ENCODE measurements at places on chromosomes 3 and 15.

GRCh38 chr15:72070817-72071447, 47.0 kb downstream of the MYO9A start:
- DNase-seq: no peak

DNA sequence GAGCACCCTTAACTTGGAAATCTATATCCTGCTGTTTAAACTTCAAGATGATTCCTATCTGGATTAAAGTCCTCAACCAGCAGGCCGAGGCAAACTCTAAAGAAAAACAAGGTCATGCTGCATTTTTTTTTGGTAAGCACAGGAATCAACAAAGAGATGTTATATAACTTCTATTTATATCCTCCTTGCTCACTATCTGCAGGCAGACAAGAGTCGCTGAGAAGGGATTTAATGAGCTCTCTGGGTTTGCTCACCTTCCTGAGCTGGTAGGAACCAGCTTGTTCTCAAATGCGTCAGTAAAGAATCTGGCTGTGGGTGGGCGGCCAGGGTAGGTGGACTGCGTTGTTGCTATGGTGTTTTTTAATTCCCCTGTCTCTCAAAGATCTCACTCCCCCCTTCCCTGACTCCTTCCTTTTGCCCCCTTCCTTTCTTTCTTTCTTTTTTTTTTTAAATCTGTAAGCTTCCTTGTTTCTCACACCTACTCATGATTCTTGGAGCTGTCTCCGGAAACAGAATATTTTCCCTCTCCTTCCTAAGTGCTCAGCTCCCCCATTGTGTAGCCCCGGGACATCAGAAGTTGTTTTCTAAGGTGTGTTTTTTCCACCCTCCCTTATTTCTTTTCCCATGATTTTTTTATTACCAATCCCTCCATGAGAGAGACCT, 228.8 kb upstream of the BHLHE40 start:
- DNase-seq: no peak

DNA sequence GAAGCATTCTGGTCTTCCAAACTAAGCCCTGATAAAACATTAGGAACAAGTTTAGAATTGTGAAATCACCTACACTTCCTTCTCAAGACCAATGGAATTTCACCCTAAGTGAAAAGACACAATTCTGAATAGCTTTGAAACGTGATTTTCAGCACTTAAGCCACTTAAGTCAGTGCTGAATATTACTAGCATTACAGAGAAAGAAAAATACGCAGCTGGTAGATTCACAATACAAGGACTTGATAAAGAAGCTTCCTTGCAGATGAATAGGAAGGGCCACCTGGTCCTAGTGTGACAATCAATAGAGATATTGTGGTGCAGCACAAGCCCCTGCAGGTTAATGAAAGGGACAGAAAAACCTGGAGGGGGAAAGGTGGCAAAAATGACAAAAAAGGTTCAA, 353.1 kb upstream of the ALCAM start:
- DNase-seq: no peak

DNA sequence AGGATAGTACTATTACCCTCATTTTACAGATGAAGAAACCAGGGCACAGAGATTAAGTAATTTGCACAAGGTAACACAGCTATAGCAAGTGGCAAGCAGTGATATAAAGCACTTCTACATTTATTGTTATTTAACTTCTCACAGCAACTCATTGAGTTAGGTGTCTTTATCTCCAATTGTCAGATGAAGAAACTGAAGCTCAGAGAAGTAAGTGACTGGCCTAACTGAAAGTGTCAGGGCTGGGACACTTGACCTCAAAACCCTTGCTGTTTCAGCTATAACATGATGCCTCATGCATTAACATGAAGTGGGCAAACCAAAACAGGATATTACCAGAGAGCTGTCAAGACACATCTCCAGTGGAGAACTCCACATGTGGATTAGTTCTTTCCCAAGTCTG, 65.8 kb upstream of the LEKR1 start:
- no peak for DNase-seq

- DNase-seq: peak; percentile 12
These were observed 58.2 kb downstream of the FGD5 start for GRCh38 chr3:14876921-14877333.

- DNase-seq: no peak
These were observed 407.3 kb upstream of the ONECUT1 start for GRCh38 chr15:53197426-53197839.

GRCh38 chr3:193548406-193548805, 6.3 kb downstream of the ATP13A4 start:
- no peak for DNase-seq

DNA sequence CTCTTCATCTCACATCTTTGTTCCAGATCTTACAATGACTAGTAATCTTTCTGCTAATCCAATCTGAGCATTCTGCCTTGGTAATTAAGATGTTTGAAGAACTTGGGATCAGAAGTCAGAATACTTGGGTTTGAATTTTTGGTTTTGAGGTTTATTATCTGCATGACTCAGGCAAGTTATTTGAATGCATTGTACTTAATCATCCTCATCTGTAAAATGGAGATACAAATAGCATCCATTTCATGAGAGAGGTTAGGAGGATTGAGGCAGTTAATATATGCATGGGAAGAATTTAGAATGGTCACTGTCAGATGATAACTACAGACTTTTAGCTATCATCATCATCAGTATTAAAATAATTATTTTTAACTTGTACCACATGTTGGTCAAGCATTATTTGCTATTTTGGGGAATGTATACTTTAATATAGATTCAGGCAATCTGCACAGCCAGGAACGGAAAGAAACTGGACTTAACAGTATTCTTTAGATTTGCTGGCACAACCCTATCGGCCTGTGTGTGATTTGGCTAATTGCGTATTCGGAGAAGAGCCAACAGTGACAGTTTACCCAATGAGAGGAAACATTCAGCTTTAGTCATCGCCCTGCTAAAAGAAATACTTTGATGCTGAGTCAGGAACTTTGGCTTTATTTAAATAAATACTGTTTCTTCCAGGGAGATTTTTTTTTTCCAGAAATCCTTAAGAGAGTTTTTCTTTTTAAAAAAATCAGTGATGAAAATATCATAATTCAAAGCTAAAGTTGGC, 600.0 kb downstream of the ROBO1 start:
- peak; percentile 74 for DNase-seq

DNA sequence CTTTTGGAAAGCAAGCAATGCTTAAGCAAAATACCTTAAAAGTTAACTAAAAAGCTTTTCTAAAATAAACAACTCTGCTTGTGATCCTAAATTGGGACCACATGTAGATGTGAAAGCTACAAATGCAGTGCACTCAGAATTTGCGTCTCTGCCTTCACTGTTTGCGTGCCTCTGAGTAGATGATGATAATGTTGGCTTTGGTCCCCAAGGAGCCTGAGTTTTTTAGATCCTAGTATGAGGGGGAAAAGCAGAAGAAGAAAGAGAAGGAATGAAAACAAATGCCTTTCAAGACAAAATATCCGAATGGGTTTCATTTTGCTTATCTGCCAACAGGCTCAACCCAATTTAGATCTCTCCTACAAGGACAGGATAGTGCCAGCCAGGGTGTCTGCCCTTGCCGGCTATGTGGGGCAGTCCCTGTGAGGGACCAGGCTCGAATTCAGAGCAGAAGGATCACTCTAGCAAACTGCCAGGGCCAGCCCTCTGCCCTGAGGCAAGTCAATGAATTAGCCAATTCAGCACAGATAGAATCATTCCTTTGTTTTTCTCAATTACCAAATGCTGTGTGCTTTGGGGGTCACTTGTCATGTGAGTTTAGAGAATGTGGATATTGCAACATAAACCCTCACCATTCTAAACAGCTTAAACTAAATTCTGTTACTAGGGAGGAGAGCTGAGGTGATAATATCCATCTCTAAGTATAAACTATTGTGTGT, 28.5 kb downstream of the SCG5 start:
- DNase-seq: peak; percentile 90

DNA sequence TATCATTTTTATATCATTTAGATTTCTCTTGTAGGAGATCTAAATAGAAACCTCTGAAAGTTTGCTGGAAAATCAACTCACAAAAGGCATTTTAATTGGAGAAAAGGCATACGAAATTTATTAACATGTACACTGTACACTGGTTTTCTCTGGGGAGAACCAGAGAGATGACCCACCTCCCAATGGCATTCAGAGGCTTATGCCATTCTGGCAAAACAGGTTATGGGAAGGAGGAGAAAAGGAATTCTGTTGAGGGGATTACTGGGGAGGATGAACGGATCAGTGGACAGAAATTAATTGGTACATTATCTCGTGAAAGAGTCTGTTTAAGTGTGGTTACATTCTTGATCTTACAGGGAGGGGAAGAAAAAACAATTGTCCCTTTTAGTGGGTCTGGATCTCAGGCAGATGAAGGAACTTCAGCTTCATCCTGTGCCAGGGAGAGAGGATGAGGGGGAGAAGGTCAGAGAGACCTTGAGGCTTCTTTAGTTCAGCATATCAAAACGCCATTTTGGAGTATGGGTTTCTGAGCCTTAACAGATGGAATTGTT, 16.5 kb downstream of the RAB11A start:
- no peak for DNase-seq

DNA sequence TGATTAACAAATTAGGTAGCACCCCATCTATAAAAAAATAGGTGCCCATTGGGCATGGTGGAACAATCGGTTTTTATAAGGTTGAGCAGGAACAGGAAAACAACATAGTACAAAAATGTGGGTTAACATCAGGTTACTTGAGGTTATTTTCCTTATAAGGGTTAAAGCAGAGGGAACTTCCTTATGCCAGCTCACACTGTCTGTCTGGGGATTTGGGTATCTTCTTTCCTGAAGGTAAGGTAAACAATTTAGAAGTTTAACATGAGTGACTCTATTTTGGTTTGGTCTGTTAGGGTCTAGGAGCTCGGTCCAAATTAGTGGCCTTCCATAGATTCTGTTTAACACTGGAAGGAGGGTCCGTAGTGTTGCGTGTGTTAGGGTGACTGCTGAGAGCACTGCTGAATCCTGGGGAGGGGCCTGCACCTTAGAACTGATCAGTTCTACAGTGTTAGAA, 14.7 kb downstream of the CHD2 start:
- DNase-seq: no peak

- DNase-seq: no peak
These were observed 158.6 kb upstream of the NR2F2 start for GRCh38 chr15:96171853-96172296.

DNA sequence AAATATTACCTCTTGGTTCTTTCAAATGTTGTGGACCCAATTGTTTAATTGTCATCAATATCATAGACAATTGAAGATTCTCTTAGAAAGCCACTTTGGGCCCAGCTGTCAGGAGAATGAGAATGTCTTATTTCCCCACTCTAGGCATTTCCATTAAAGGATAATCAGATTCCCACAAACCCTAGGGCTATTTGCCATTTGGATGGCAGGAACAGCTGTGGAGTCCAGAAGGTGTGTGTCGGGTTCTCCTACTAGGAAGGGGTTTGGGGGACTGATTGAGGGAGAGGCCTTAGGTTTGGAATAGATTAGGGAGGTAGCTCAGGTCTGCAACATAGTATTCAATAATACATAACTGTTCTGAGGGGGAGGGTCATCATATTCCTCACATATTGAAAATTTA, 35.2 kb upstream of the PLSCR5 start:
- no peak for DNase-seq

DNA sequence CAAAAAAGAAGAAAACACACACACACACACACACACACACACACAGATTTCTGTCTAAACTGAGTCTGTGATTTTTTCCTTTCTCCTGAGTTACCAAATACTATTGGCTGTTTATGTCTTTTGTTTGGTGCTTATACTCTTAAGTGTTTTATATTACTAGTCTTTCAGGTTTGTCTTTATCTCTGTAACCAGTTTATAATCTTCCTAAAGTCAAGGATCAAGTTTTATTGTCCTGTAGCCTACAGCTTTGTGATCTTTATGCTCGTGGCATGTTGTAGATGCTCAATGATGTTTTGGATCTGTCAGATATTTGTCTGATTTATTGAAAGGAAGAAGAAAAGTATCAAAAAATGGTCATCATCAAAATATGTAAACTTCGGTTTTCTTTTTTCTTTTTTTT, 4.6 kb downstream of the MAP2K5 start:
- DNase-seq: no peak

DNA sequence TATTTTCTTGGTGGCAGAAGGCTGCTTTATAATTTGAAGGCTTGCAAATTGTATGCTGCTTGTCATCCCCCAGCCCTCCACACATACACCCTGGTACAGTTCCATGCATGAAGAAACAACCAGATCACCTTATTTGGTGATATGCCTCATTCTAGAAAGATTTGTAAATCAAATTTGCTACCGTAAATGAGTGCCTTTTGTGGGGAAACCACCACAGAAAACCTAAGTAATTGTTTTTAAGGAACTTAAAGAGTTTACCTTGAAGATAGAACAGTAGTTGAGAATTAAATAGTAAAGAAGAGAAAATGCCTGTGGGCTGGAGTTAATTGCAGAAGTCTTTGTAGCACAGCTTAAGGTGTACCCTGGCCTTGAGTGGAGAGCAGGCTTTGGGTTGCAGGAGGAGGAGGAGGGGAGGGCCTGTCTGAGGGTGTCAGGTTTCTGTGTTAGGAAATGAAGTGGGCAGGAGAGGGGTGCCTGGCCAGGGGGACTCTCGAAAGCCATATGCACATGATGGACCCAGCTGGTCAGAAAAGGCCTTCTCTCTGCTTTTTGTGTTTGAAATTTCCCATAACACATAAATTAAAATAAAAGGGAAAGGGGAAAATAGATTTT, 6.9 kb downstream of the NIPA2 start:
- no peak for DNase-seq

- DNase-seq: peak; percentile 79
These were observed 185.5 kb upstream of the ANKRD28 start for GRCh38 chr3:15983232-15983631.

DNA sequence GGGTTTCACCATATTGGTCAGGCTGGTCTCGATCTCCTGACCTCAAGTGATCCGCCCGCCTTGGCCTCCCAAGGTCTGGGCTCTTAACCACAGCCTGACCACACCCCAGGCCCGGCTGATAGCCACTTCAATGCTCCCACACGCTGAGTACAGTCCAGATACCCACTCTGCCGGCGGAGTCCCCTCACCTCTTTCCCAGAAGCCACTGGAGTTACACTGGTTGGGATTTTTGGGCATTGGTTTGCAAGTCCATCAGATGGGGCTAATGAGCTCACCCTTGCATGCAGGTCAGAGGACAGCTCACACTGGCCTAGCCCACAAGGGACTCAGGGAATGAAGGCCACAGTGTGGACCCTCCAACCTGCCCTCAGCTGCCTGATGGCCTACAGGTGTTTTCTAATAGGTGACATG, 60.1 kb downstream of the IQSEC1 start:
- DNase-seq: no peak

- no peak for DNase-seq
These were observed 225.6 kb upstream of the ATP11B start for GRCh38 chr3:182567700-182568099.

DNA sequence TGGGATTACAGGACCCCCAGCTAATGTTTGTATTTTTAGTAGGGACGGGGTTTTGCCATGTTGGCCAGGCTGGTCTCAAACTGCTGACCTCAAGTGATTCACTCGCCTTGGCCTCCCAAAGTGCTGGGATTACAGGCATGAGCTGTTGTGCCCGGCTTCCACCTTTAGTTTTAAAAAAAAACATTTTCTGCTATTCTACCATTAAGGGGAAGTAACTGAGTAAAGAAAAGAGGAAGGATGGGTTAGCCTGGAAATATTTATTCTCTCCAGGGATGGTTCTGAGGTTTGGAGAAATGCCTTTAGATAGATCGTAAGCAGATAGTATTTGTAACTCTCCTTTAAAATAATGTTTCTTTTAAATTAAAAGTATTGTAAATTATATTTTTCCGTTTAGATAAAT, 3.1 kb downstream of the AP4E1 start:
- no peak for DNase-seq
